ENCODE measurements at places on chromosomes 5 and 9. TPM values are rescaled to one million over a fixed set of nuclear protein-coding genes. Genes with fewer than 3 reads are reported as not detected.

The PCDHB11 gene
- total RNA-seq = 1.8 TPM

The MAP3K1 gene
- 8.9 TPM for total RNA-seq

The SPATA6L gene
- total RNA-seq = 1.3 TPM

The LHX3 gene
- total RNA-seq = not detected

DNA sequence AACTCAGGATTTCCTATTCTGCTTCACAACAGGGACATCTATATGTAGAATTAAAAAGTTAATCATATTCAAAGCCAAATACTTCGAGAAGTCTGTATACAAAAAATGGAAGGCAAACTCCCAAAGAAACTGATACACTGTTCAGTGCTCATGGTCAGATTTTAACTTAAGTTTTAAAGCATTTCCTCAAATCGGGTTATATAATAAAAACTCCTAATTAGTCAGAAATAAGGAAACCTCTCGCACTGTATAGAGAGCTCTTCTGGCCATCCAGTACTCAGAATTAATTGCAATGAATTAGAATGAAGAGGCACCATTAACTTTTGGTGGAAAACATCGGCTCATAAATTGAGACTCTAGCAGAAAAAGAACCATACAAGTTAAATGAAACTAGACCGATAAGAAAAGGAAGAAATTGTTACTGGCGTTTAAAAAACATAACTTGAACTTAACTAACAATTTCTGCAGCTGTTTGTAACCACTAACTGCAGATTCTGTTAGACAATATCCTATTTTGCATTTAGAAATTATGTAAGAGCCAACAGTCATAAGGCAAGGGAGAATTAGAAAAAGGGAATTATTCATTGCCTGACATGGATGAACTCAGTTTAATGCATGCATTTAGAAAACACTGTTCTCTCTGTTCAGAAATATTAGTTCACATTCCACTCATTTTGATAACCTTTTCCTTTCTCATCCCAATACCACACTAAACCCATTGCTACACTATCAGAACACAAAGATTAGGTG is 96.6 kb downstream of the FNBP1 start:
- no peaks in the 10 kb centered on the region for H3K36me3 ChIP-seq
- H3K27me3 ChIP-seq = no peaks in the 10 kb centered on the region
- DNase-seq = no peak
- H3K4me1 ChIP-seq = no peaks in the 10 kb centered on the region
- H3K27ac ChIP-seq = no peak overlapping the region

GRCh38 chr9:97534185-97534584 is 32.7 kb downstream of the TMOD1 start:
- no peak overlapping the region for H3K4me3 ChIP-seq
- DNase-seq = no peak
- H3K27ac ChIP-seq = no peak overlapping the region
- H3K4me1 ChIP-seq = peaks cover 59% of the 10 kb centered on the region
- H3K36me3 ChIP-seq = peaks cover 34% of the 10 kb centered on the region

DNA sequence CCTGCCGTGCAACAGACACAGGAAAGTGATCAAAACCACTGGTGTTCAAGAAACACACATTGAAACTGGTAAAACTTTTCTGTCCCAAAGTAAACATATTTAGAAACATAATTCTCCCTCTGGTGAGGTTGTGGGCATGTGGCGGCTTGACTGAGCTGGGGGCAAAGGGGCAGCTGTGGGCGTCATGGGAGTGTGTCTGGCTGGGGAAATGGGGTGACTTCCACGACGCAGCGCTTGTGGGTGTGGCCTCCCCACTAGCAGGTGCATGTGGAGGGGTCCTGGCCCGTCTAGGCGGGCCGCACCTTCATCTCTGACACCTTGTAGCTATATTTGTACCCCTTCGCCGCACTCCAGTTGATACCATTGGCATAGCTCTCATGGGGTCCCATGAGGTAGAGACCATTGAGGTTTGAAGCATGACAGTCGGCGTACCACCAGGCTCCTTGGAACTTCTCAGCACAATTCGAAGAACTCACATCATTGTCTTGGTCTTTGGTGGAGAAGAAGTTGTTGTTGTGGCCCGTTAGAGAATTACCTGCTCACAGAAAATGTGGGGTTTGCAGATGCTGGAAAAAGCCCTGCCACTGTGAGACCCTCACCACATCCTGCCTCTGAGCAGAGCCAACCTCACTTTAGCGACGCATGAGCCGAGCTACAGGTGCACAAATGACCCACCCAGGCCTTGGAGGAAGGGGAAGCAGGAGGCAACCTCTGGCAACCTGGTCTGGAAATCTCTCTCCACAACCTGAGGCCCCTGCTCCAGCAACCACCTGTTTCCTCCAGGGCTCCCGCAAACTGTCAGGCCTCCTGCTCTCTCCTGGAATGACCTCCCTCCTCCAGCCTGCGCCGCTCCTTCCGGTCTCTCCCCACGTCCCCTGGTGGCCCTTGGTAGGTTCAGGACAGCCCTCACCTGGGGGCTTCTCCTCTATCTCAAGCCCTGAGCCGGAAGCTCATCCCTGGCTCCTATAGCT is 7.9 kb downstream of the FCN1 start:
- no peak overlapping the region for H3K27ac ChIP-seq
- no peaks in the 10 kb centered on the region for H3K36me3 ChIP-seq
- H3K27me3 ChIP-seq = no peaks in the 10 kb centered on the region

DNA sequence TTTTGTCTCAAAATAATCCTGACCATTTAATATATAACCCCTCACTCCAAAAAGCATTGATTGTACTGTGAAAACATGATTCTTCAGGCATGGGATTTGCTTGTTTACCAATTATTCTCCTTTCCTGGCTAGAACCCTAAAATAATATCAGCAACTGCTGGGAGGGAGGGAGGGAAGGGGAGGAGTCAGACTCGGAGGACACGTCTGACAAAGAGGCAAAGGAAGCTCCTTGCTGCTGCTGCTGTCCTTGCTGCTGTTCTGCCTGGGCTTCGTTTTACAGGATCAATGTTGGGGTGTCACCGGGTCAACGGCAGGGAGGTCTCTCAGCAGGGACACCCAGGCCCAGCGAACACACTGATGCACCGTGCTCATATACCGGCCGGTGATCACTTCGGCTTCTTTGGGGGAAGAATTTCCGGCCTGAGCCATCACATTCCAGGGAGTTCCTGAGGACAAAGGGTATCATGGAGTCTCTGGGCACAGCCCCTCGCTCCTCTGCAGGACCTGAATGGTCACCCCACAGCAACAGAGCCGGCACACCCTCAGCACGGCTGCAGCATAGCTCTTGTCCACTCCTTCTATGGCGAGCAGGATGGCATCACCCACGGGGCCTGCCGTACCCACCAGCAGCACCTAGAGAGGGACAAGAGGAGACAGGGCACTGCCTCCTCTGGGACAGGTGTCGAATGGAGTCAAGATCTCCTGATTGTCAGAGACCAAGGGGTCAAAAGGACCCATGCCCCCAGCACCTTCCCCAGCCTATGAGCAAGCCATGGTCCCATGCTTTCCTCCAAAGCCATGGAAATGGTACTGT is 27.9 kb downstream of the MED10 start:
- H3K36me3 ChIP-seq = no peaks in the 10 kb centered on the region
- no peak overlapping the region for H3K4me3 ChIP-seq
- H3K27me3 ChIP-seq = no peaks in the 10 kb centered on the region
- no peaks in the 10 kb centered on the region for H3K4me1 ChIP-seq

DNA sequence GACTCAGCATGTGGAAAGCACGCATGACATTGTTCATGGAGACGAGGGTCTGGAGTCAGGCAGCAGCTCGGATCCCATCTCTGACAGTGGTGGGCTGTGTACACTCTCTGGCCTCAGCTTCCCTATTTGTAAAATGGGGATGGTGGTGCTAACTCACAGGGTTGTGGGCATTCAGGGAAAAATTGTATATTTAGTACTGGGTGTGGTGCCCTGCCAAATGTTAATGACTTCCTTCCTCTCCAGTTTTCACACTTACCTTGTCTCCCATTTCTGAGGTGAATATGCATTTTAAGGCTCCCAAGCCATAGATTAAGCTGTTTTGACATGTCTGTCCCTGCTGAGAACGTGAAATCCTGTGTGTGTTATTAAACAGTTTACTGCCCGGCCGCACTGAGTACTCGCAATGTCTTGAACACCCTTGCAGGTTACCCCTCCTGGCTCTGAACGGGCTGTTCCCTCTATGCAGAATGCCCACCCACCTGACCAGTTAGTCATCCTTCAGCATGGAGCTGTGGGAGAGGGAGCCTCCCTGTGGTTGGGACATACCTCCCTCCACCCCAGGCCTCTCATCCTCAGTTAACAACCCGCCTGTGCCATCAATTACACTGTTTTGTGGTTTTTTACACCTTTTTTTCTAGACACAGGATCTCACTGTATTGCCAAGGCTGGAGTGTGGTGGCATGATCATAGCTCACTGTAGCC is 25.8 kb downstream of the TJP2 start:
- H3K36me3 ChIP-seq = no peaks in the 10 kb centered on the region
- H3K4me1 ChIP-seq = peaks cover 42% of the 10 kb centered on the region
- no peak overlapping the region for H3K27ac ChIP-seq
- no peak for DNase-seq
- no peaks in the 10 kb centered on the region for H3K27me3 ChIP-seq

DNA sequence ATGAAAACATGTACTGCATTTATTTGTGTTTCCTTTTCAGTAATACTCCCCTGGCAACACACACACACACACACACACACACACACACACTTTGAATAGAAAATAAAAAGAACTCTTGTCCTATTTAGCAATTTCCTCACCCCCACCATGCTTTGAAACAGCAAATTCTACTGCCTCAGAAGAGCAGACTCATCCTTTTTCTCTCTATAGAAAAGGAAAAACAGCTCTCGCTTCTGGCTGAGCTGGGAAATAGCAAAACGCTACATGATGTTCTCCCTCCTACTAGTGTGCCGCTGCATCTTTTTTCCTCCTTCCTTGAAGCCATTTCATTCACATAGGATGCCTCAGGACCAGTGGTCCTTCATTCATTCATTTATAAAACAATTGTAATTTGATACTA is 453.6 kb downstream of the CSNK1G3 start:
- DNase-seq = no peak
- H3K27me3 ChIP-seq = no peaks in the 10 kb centered on the region
- H3K27ac ChIP-seq = no peak overlapping the region
- H3K4me1 ChIP-seq = no peaks in the 10 kb centered on the region
